ENCODE measurements at places on chromosomes 7 and 10. TPM values are rescaled to one million over a fixed set of nuclear protein-coding genes. Genes with fewer than 3 reads are reported as not detected.

DNA sequence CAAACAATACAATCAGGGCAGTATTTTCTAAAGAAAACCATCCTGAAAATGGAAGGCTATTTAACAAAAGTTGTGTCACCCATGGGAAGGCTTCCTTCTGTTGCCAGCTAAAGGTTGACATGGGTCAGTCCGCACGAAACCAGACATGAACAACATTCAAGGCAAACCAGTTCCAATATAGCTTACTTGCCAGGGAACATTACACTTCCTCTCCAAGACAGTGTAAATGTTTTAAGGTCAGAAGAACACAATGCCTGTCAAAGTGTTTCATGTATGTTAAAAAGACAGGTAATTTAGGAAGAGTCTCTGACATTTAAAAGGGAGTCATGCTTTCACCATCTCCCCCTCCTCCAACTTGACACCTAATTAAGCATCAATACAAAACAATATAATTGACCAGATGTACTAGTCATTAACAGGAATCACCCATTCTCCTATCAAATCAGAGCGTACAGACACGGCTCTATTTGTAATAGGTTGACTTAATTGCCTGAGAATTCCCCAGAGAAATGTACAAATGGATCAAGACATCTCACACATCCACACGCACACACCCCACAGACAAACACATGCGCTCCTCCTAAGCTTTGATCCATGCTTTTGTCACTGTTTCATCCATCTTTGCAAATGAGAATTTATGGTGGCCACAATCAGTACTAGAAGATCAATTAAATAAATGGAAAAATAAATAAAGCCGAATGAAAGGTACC lies 69.5 kb downstream of the CACNA2D1 start:
- peak; percentile 15 for DNase-seq

DNA sequence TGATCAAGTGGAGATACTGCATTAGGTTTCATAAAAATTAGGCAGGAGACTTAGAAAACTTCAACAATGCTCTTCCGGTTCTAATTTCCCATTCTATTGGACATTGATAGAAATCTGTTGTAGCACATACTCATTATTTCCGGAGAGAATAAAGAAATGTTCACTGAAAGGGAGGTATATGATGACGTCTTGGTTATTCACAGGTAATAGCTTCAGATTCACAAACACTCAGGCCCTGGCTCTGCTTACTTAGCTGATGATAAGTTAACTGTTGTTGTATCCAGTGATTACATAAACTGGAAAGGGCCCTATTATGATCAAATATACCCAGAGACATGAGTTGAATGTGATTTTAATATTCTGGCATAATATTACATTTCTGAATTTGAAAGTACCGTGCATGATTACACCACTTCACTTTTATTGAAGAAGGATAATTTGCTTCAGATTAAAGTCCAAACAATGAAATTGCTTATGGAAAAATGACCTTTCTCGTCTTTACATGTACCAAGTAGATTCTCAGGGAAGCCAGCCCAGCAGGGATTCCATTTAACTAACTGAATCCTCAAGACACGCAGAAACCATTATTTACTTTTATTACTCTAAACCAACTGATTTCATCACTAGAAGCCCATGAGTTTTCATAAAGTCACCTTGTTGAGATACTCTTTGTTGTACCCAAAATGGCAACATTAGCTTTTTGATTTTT lies 288.0 kb upstream of the PITRM1 start:
- no peak for DNase-seq

DNA sequence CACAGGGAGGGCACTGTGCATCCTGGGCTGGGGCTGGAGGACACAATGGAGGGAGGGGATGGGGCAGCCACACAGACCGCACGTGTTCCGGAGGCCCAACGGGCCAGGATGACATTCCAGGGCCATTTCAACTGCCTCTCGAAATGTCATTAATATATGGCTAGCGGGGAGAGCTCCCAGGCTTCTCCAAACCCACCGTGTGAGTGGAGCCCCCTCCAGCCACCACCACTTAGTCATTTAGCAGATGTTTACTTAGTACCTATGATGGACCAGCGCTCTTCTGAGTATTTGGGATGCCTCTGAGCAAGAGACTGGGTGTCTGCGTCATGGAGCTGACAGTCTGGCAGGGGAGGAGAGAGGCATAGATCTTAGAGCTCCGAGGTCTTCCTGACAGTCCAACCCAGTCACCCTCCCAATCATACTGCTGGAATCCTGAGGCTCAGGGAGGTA lies 107.3 kb downstream of the ZMIZ1 start:
- DNase-seq: no peak

- no peak for DNase-seq
Measured at GRCh38 chr7:36473454-36474282, 84.0 kb downstream of the ANLN start.

DNA sequence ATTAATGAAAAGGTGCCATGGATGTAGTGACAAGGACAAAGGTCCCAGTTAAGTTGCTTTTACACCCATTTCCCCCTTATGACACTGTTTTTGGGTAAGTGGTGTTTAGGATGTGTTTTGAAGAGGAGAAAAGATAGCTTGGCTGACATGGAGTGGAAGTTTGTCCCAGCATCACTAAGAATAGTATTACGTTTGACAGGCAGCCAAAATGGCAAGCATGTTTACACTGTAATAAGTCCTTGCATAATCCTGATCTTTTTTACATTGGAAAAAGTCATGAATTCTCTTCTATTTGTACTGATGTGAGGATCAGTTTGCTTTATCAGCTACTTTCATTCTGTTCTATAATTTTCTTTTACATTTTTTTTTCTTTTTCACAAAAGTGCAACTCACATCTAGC lies 137.8 kb downstream of the CHRM2 start:
- DNase-seq: peak; percentile 31

- DNase-seq: no peak
Measured at GRCh38 chr7:22723181-22723601, 3.8 kb upstream of the IL6 start.

DNA sequence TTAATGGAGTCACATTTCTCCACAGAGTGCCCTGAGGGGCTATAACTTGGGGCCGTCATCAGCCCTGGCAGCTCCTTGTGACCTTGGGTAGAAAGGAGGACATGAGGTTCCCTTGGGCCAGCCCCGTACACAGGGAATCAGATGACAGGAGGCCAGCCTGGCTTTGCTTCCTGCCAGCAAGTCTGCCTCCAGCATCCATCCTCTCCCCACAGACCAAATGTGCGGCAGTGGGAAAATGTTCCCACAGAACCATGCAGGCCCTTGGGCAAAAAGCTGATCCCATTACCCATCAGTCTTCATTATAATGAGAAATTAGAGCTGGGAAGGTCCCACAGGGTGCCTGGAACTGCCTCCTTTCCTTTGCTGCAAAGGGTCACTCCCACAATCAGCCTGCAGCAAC lies 908.3 kb downstream of the GRID1 start:
- DNase-seq: no peak

GRCh38 chr7:75854233-75854632 lies 24.6 kb upstream of the RHBDD2 start:
- DNase-seq: no peak

GRCh38 chr10:119308551-119309422 lies 101.4 kb downstream of the GRK5 start:
- no peak for DNase-seq

- no peak for DNase-seq
Measured at GRCh38 chr7:143318661-143319060, 2.8 kb downstream of the CLCN1 start.

DNA sequence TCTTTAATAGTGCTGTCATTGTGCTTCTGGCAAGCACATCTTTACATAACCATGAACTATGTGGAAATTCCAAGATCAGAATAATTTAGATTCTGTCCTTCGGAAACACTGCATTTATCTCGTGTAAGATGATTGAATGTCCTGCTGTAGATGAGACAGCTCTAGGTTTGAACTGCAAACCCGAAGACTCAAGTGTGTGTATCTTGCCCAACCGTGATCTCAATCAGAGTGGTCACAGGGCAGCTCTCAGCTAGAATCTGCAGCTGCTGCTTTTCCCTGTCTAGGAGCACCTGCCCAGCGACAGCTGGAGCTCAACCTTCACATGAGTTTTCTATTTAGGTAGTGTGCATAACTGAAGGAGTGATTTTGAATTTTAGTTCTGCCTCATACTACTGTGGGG lies 17.5 kb upstream of the KIF20B start:
- no peak for DNase-seq

GRCh38 chr7:36723951-36724664 lies at the start of gene AOAH:
Gene AOAH (minus strand): TSS chr7:36724494. CDS start chr7:36724148, 346 bp downstream.
- DNase-seq: peak; percentile 24

DNA sequence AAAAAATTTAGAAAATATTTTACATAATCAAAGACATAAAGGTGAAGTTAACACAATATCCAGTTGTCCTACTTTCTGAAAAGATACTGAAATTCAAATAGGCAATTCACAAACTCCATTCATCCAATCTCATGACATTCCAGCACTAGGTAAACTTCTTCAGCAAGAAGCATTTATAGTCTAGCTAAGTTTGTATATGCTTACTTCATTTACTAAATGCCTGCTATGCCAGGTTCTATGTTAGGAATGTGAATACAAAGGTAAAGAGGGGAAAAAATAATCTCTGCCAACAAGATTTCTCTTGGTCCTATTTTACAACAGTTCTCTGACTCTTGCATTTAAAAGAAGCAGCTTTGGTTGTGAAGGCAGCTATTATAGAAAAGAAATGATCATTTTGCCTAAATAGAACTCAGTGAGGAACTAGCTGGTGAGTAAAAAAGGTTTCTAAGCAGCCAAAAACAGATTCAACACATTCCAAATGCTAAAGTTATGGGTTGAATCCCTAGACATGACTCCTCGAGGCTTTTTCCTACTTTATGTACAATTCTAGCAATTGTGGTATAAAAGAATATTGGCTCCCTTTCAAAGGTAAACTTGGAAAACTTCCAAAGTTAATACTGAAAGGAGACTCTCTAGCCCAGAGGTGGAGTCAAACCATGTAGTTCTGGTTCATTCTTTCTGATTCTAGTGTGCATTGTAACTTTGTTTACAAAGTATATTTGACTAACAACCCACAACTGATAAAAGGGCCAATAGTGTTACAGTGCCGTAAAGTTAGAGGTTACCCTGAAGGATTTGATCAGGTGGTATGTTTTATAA lies 30.9 kb upstream of the KLHL7 start:
- DNase-seq: no peak

DNA sequence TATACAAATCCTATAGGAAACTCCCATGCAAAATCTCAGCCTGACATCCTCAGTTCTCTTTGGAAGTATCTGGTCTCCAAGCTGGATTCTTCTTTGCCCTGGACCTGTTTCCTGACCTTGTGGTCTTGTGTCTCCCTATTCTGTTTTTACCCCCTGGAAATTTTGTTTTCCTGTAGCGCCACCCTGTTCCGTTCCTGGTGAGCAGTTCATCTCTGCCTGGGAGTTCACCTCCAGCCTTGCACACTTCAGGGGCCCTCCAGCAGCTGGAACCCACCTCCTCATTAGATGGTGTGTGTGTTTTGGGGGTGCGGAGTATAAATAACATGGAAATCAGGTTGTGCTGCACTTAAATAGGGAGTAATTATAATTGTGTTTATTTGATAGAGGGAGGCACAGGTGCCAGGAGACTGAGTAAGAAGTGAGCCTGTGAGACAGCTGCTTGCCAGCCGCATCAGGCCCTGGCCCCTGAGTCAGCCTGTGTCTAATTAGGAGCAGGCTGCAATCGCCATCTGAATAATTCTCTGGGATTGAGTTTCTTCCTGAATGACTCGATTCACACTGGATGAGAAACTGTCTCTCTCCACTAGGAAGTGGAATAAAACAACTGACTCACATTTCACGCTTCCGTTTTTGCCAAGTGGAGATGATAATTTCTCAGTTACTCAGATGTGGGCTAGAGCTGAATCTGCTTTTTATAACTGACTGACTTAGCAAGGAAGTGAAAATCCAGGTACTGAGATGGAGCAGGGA lies 69.4 kb upstream of the HECTD2 start:
- no peak for DNase-seq

DNA sequence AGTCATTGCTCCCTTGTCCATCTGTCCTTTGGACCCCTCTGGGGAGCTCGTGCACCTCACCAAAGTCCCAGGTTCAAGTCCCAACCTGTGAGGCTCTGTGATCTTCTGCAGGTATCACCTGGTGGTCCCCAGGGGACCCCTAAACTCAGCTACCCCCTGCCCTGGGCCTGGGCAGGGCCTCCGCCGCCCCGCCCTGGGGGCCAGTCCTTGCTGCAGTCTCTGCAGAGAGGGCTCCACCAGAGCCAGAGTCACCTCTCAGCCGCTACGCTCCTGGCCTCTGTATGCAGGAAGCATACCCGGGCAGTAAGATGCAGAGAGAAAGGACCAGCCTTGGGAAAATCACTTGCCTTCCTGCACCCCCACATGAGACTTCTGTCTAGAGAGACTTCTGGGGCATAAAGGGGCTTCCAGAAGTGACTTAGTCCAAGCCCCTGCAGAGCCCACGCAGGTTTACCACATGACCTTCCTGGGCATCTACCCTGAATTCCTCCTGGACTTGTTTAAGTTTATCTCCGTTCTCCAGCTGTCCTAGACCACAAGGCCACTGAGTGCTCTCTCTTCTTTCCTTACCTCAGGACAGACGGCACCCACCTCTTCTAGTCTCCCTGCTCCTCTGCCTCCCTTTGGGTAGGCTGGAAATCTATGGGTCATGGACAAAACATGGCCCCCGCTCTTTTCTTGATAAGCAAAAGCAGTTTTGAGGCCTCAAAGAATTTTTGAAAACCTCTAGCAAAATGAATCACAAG lies 21.2 kb downstream of the CALML5 start:
- DNase-seq: no peak

DNA sequence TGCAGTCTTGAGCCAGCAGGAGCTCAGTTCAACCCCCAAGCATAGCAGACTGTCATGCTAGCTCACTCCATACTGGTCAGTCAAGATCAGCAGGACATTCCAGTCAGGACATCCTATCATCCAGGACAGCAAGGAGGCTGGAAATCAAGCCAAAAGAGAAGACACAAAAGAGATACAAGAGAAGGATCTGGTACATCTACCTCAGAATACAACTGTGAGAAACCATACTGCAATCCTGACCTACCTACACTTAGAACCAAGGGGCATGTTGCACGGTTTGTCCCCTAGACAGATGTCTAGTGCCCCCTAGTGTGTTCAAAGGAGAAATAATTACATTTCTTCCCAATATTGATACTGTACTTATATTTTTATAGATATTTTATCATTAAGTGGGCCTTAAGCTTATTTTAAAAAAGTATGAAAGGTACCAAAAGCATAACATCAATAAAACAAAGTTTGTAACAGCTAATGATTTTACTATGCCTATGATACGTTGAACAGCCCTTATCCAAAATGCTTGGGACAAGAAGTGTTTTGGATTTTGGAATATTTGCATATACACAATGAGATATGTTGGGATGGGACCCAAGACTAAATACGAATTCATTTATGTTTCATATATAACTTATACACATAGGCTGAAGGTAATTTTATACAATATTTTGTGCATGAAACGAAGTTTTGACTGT lies 26.7 kb downstream of the ERCC6 start:
- no peak for DNase-seq

SLC26A3 gene
- 26.6 TPM for polyA plus RNA-seq

CCZ1 gene
- polyA plus RNA-seq: not detected

MRPS24 gene
- 70.3 TPM for polyA plus RNA-seq

CNOT4 gene
- polyA plus RNA-seq: 37.7 TPM

PTPRZ1 gene
- polyA plus RNA-seq: 45.1 TPM

DNAH11 gene
- 0.49 TPM for polyA plus RNA-seq

SLC16A9 gene
- 4.2 TPM for polyA plus RNA-seq

Measured in muscle of arm (tissue), 14 donors.